ENCODE measurements at places on chromosomes 6 and 20. TPM values are rescaled to one million over a fixed set of nuclear protein-coding genes. Genes with fewer than 3 reads are reported as not detected.

DNA sequence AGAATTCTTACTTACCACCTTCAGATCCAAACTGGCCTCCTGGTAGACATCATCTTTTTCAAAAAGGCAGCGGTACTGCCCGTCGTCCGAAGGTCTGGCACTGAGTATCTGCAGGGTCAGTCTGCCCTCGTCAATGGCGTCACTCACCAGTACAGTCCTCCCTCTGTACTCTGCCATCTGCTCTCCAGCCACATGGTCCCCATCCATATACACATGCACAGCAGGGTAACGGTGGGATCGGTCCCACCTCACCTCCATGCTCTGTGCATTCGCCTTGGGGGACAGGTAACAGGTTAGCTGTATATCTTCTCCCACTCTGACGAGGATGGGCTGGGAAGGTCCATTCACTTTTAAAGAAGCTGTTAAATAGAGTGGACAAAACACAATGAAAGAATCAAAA lies 11.0 kb downstream of the BTNL2 start:
- no peak for DNase-seq

- no peak for DNase-seq
Observed at GRCh38 chr6:121639021-121639420, 203.6 kb downstream of the GJA1 start.

PDE10A gene
- total RNA-seq = 0.35 TPM

- no peak for DNase-seq
Observed at GRCh38 chr20:46670585-46671584, 18.4 kb downstream of the TP53RK start.

GRCh38 chr6:43768983-43769525 lies 957 bp upstream of the VEGFA start:
- no peak for DNase-seq

DNA sequence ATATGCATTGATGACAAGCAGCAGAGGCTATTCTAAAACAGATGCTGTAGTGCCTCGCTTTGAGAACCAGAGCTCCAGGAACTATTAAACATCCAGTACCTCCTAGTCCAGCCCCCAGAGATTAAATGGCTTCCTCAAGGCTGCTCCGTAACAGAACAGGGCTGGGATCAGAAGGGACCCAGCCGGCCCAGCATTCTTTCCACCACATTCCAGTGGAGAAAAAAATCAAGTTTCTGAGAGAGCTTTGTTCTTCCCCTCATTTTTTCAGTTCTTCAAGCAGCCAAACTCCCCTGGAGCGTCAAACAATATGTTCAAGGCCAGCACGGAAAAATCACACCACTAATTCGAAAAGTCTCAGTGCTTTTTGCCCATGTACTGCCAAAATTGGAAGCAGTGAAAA lies 5.8 kb upstream of the STMND1 start:
- no peak for DNase-seq

ARHGAP40 gene
- total RNA-seq = not detected

GRCh38 chr6:148235446-148235845 lies 107.2 kb upstream of the SASH1 start:
- no peak for DNase-seq
